ENCODE measurements at places on chromosomes 1 and 21. TPM values are rescaled to one million over a fixed set of nuclear protein-coding genes. Genes with fewer than 3 reads are reported as not detected.

Gene SLC25A34
- 2.4 TPM for total RNA-seq

Gene NOS1AP
- 5.5 TPM for total RNA-seq

Gene SPRR2G
- not detected for total RNA-seq

Gene TSPEAR
- 0.09 TPM for total RNA-seq

Gene CCDC181
- 7.9 TPM for total RNA-seq

Gene S100A8
- 2.9 TPM for total RNA-seq

Gene KCNJ9
- total RNA-seq, result 12.0 TPM

Gene SHISA4
- total RNA-seq, result 22.0 TPM

Gene CRYBG2
- total RNA-seq, result 1.7 TPM

Gene CD101
- 1.6 TPM for total RNA-seq

Gene PLEKHN1
- not detected for total RNA-seq

Gene INTS3
- total RNA-seq, result 53.0 TPM

Gene DENND2C
- 1.6 TPM for total RNA-seq

Gene GUCA2A
- not detected for total RNA-seq

Gene RNF186
- total RNA-seq, result not detected

Gene SELP
- total RNA-seq, result 0.27 TPM

Gene SPATA45
- total RNA-seq, result 1.9 TPM

Gene CYP2J2
- total RNA-seq, result 0.36 TPM

Gene KCNK1
- total RNA-seq, result 45.4 TPM

Gene TNFRSF8
- total RNA-seq, result 0.54 TPM

Gene IFNGR2
- 34.2 TPM for total RNA-seq

Gene DHRS3
- 23.6 TPM for total RNA-seq

Gene GBP7
- not detected for total RNA-seq

Gene MAP7D1
- total RNA-seq, result 47.5 TPM

Gene CLCA4
- total RNA-seq, result not detected

Gene SLC30A10
- total RNA-seq, result 15.4 TPM

Gene PODN
- 8.9 TPM for total RNA-seq

Gene SLAMF1
- total RNA-seq, result not detected

Gene NBPF4
- not detected for total RNA-seq

Gene GNL2
- 39.9 TPM for total RNA-seq

Gene GPR25
- total RNA-seq, result not detected

Gene ARTN
- total RNA-seq, result 0.91 TPM

Gene TFF1
- total RNA-seq, result not detected

Gene TEDDM1
- total RNA-seq, result not detected

Gene KLF17
- not detected for total RNA-seq

Gene MYCL
- 11.4 TPM for total RNA-seq

Gene TRIM67
- 29.4 TPM for total RNA-seq

Gene SUSD4
- 25.3 TPM for total RNA-seq

Gene SPATA17
- total RNA-seq, result 3.7 TPM

Gene APOBEC4
- total RNA-seq, result not detected

Gene GBP3
- total RNA-seq, result 0.82 TPM

Gene VTCN1
- 0.36 TPM for total RNA-seq
